ENCODE measurements at places on chromosomes 11 and 22.

- no peak for DNase-seq
Observed at GRCh38 chr11:27040302-27041115, at the start of gene BBOX1. BBOX1 (plus strand) TSS chr11:27040815; CDS start chr11:27055431, 14,616 bp downstream.

- no peak for DNase-seq
Observed at GRCh38 chr22:43985532-43985931, 30.3 kb downstream of the SAMM50 start.

- DNase-seq, result no peak
Observed at GRCh38 chr22:36237462-36238372, 1.6 kb downstream of the APOL2 start.

DNA sequence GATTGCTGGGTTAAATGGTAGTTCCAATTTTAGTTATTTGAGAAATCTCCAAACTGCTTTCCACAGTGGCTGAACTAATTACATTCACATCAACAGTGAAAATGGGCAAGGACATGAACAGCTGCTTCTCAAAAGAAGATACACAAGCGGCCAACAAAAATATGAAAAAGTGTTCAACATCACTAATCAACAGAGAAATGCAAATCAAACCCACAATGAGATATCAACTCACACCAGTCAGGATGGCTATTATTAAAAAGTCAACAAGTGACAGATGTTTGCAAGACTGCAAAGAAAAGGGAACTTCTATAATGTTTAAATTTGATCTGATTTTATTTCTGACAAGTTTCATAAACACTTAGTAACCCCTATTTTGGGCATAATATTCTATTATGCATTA, 537.5 kb downstream of the DLG2 start:
- no peak for DNase-seq

DNA sequence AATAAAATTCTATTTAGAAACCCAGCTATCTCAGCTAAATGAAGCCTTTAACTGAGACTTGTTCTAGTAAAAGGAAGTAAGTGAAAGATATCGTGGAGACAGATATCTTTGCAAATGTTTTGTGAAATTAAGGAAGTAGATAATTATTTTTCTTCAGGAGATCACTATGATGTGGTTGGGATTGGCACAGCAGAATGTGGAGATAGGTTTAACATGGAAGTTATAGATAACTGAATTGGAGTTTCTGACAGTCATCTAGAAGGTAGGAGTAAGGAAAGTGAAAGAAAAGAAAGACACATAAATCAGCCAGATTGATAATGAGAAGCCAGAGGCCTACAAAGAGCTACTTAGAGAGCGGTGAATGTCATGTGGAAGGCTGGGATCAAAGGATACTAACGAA, 4.7 kb upstream of the CASP5 start:
- DNase-seq, result no peak

GRCh38 chr11:95363708-95364107, 132.7 kb upstream of the SESN3 start:
- DNase-seq, result no peak

DNA sequence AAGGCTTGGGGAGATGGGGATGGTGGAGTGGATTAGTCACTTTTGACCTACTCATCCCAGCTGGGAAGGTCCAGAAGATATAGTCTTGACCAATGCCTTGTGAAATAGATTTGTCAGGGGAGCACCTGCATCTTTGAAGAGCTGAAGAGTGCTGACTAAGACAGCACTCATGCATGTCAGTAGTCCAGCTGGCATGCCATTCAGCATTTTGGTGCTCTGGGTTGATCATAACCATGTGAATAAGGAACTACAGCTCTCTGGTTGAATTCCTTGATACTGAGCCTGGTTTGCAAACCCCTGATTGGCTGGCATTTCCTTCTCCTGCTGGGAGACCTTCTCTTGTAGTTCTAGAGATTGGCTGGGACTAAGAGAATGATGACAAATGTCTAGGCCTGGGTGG, 106.8 kb upstream of the ALX4 start:
- DNase-seq, result no peak

DNA sequence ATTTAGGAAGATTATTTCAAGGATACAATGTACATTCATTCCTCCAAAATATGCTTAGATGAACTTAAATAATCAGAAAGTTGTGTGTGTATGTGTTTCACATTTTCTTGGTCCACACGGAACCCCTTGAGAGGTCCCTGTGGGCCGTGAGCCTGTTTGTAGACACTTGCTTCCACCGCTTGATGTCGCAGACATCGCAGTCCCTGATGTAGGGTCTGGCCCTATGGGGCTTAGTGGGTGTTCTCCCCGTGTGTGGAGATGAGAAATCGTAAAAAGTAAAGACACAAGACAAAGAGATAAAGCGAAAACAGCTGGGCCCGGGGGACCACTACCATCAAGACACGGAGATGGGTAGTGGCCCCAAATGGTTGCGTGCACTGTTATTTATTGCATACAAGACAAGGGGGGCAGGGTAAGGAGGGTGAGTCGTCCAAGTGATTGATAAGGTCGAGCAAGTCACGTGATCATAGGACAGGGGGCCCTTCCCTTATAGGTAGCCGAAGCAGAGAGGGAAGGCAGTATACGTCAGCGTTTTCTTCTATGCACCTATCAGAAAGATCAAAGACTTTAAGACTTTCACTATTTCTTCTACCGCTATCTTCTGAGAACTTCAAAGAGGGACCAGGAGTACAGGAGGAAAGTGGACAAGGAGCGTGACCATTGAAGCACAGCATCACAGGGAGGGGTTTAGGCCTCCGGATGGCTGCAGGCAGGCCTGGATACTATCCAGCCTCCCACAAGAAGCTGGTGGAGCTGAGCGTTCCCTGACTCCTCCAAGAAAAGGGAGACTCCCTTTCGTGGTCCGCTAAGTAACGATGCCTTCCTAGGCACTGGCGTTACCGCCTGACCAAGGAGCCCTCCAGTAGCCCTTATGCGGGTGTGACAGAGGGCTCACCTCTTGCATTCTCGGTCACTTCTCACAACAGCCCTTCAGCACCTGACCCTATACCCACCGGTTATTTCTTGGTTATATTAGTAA, 1.2 kb upstream of the APOBEC3C start:
- DNase-seq, result no peak

- no peak for DNase-seq
Observed at GRCh38 chr11:126704096-126704495, 296.5 kb downstream of the KIRREL3 start.

DNA sequence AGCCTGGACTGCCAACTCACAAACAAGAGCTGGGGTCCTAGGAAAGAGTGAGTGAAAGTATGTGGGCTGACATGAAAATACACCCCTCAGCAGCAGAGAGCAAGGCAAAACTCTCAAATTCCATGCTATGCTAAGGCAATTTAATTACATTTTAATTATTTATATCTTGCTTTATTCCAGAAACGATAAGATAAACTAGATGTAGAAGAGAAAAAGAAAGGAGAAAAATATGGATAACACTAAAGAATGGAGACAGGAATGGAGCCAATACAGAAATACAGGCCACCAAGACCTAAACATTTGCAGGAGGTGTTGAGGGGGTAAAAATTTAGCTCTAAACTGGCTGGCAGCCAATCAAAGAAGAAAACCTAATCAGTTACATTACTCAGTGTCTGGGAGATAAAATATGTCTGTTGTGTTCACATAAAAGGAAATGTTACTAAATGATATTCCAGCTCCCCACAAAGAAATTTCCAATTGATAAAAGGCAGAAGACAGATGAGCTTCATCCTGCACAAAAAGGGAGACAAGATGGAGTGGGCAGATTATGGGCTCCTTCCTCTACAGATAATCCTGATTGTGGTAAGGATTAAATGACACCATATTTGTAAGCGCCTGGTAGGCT, 223.5 kb upstream of the BLID start:
- no peak for DNase-seq

DNA sequence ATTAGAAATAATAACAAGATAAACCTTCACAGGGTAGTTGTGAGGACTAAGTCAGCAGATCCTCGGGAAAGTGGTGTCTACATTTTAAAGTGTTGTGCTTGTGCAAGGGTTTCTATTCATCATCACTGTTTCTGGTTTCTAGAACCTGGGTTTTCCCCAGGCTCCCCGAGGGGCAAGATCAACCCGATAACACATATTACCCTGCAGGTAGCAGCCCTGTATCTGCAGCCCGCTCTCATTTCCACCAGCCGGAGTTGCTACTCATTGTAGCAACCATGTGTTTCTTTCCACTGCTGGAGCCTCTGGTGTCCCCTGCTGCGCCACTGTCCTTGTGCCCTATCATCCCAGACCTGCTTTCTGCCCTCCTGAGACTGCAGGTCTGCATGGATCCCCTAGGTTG, 67.0 kb downstream of the MIAT start:
- DNase-seq, result no peak

DNA sequence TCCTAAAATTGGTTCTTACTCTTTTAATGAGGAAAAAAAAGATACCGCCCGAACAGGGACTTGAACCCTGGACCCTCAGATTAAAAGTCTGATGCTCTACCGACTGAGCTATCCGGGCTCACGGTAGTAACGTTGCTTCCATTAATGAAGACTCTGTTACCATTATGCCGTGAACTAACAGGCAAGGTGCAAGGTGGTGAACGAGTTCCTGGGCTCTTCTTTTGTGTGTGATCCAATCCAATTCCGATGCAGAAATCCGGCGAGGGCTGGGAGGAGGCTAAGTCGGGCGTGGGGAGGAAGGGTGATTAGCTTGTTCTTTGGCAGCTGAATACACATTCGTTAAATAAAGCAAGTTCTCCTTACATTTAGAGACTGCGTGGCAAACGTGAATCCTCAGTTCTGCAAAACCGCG, 49.0 kb downstream of the OR4D9 start:
- DNase-seq, result peak; percentile 84

DNA sequence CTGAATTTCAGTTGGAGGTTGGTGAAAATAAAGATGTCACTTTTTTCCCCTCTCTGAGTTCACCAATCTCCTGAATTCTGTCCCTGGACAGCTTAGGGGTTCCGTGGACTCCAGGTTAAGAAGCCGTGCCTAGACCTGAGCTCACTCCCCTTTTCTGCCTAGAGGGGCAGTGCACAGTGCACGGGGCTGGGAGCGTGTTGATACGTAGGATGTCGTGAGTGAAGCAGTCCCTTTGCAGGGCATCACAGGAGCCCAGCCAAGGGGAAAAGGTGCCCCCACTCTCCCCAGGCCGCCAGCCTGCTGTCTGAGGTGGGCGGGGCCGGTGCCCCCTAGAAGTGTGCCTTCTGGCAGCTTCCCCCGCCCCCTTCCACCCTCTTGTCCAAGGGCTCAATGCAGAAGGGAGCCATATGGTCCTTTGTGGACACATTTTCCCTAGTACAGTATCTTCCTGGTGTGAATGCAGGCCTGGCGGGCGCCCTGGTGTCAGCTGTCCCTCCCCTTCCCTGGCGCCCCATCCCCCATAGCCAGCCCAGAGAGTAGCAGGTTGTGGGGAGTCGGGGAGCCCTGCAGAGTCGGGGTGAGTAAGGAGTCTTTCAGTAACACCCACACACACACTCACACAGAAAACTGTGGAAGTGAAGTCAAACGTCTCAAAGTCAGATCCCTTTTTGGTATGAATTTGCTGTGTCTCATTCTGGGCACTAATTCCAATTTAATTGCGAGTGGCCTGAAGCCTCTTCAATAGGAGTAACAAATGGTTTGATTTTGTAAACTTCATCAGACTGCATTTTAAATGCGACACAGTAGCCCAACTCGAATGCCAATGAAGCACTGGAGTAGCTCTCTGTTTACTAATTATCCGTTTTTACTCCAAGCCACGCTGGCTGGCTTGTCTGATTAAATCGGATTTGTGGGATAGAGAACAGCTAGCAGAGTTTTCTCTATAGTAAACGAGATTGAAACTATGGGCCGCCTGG, 67.5 kb upstream of the NNMT start:
- no peak for DNase-seq

- DNase-seq, result no peak
Observed at GRCh38 chr11:44101098-44101497, 5.6 kb downstream of the EXT2 start.

DNA sequence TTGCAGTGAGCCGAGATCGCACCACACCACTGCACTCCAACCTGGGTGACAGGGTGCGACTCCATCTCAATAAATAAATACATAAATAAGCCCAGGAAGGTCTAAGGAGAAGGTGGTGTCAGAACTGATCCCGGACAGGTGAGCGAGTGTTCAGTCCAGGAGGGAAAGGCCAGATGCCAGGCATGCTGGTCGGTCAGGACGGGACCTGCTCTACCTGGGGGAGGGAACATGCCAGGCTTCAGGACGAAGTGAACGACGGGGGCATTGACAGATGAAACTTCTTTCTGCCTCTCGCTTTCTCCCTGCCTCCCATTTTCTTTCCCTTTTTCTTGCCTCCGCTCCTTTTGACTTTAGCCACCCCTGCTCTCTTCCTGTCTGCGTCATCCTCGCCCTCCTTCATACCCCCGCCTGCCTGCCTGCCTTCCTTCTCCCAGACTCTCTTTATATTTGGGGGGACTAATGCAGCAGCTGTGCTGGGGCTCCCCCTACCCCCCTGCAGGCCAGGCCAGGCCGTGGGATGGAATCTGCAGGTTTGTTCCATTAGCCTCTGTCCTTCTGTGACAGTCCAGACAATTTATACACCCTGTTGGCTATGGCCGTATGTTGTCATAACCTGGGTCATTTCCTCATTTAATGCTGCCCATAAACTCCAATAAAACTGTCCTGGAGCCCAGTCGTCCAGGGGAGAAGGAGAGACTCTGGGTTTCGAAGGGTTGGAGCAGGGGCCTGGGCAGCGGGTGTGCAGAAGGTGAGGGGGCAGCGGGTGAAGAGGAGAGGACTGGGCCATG, 209.2 kb upstream of the TBCEL start:
- no peak for DNase-seq

- no peak for DNase-seq
Observed at GRCh38 chr11:14635546-14635945, 8.1 kb upstream of the PDE3B start.

Data from hepatocyte (in vitro differentiated cells).